ENCODE measurements at places on chromosomes 3 and 15.

DNA sequence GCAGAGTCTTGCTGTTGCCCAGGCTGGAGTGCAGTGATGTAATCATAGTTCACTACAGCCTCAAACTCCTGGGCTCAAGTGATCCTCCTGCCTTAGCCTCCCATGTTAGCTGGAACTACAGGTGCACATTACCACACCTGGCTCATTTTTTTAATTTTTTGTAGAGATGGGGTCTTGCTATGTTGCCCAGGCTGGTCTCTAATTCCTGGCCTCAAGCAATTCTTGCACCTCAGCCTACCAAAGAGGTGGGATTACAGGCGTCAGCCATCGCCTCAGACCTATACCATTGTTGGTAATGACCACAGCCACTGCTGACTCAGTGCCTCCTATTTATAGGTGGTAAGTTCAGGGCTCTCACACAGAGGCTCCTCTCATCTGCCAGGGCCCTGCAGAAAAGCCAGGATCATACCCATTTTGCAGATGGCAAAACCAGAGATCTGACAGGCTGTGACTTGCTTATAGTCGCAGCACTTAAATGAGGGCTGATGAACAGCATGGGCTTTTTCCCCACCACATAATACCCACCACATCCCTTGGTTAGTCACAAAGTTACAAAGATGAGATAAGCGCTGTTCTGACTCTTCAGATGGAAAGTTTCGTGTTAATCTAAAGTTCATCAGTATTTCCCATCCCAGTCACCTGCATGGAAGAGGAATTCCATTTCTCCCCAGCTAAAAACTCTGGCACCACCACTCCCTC lies 21.8 kb upstream of the SPATA12 start:
- no peak for DNase-seq

DNA sequence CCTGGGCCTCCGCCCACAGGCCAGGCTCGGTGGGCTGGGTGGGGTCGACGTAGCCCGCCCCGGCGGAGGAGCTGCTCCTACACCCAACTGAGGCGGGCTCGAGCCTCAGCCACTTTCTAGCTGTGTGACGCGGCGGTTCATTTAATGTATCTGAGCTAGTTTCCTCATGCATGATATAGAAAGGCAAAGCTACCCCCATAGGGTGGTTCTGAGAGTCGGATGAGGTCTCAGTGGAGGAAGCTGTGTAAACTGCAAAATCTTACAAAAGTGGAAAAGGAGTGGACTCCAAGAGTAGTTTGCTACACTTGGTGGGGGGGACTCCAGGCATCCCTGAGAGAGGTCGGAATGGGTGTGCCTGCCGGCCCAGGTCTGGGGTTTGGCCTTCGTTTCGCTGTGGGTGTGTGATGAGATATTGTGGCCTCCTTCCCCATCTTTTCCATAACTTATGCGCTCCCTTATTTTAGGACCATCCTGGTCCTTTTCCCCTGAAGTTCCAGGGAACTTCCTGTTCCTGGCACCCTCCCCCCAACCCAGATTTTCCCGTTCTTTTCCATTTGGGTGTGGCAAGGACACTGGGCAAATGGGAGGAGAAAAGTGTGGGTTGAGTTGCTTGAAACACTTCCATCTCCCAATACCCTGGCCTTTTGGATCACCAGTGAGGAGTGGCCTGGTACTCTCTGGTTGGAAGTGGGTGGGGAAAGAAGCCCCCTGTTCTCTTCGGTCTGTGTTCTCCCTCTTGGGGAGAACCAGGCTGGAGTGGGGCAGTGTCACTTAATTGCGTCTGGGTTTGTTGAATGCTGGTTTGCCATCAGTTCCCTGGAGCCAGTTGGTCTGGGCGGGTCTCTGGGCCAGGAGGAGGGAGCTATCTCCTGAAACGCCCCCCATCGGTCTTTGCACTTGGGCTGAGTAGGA lies 1.1 kb downstream of the PDIA5 start:
- peak; percentile 4 for DNase-seq

DNA sequence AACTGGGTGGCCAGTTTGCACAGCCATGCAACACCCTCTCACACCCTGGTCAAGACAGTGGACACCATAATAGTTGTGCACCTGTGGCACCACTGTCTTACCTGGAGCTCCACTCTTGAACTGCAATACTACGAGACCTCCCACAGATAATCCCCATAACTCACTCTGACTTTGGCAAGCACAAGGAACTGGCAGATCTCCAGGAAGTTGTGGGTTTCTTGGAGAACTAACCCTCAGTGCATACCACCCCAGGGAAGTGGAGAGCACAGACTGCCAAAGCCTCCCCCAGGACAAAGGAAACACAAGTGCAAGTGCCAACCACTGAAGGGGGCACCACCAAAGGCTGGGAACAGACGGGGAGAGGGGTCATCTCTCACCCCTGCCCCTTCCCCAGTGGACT lies 318.6 kb downstream of the SUCLG2 start:
- DNase-seq: no peak

GRCh38 chr3:177294221-177294620 lies 96.9 kb upstream of the TBL1XR1 start:
- no peak for DNase-seq

DNA sequence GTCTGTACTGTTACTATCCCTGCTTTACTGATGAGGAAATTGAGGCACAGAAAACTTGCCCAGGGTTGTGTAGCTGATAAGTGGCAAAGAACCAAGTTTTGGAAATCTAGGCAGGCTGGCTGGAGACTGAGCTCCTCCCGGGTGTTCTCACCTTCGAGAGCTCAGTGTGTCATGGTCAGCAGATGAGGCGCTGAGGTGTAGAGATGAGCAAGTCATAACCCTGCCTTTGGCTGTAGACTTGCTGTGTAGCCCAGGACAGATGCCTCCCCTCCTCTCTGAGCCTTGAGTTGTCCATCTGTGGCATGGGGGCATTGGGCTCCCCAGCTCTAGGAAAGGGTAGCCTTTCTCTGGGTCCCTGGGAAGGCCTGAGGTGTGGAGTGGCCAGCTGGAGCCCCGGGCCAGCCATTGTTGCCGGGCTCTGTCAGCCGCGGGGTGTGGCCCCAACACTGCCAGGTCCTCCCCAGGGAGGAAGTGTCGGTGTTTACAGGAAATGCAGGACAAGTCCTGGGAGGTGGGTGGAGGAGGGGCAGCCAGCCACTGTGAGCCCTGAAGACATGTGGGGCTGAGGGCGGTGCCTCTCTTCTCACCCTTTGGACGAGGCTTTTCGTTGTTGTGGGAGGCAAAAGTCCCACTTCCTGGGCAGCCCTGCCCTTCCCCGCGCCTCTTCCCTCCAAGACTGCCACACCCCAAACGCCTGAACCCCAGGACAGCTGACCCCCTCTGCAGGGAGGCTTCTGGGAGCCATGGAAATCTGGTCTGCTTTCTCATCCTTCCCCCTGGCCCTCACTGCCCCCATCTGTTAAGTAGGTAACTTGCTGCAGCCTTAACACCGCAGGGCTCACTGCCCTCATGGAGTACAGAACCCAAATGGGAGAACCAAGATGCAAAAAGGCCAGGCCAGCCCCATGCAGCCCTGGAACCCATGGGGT lies 29.1 kb downstream of the FGD5 start:
- no peak for DNase-seq

- no peak for DNase-seq
Observed at GRCh38 chr3:56192001-56192400, 276.3 kb downstream of the ERC2 start.

DNA sequence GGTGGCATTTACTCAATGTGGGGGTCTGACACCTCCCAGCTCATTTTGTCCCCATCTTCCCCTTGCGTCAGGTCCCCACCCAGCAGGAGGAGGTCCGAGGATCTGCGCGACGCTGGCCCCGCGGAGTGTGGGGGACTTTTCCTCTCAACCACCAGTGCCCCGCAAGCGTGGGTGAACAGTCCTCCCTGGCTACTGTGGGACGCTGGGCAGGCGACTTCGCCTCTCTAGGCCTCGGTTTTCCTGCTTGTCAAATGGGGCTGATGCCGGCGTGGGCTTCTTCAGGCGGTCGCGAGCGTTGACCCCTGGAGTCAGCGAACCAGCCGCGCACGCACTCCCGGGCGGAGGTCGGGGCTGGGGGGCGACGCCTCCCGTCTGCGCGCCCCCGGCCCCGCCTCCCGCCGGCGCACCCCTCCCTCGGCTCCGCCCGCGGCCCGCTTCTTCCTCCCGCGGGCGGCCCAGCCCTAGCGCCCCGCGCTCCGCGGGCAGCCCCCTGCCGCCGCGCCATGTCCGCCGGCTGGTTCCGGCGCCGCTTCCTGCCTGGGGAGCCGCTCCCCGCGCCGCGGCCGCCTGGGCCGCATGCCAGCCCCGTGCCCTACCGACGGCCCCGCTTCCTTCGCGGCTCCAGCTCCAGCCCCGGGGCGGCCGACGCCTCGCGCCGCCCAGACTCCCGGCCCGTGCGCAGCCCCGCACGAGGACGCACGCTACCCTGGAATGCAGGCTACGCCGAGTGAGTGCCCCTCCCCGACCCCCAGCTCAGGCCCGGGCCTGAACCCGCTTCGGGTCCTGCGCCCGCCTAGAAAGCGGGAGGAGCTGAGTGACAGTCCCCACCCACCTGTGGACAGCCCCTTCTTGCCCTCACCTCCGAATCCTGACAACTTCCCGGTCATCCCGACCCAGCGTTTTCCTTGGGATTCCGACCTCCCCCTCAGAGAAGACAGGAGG lies at the start of gene PPM1M:
TSS of gene PPM1M (plus strand) at position 438 of the 942 bp plus-strand sequence. CDS start at position 504, 66 bp downstream.
- DNase-seq: peak; percentile 62

GRCh38 chr15:38745626-38746025 lies 181.0 kb upstream of the RASGRP1 start:
- DNase-seq: no peak

- no peak for DNase-seq
Observed at GRCh38 chr15:63698692-63699091, 101.5 kb downstream of the FBXL22 start.

- no peak for DNase-seq
Observed at GRCh38 chr3:99066863-99067262, 165.4 kb upstream of the DCBLD2 start.

DNA sequence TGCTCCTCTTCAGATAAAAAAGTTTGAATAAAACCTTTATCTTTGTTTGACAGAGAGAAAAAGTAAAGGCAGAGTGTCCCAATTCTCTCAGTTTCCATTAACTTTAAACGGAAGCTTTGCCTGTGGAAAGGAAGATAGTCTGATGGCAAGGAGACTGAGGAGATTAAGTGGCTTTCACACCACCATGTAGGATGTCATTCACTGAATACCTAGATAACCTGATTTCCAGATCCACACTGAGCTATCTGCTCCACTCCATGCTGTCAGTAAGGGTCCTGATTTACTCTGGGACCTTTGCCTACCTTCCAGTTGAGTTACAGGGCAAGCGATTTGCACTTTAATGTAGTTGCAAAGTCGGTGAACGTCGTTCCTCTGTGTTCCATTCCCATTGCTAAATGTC lies 233.4 kb upstream of the TBL1XR1 start:
- DNase-seq: no peak

- no peak for DNase-seq
Observed at GRCh38 chr15:25931851-25932250, 68.7 kb upstream of the ATP10A start.

DNA sequence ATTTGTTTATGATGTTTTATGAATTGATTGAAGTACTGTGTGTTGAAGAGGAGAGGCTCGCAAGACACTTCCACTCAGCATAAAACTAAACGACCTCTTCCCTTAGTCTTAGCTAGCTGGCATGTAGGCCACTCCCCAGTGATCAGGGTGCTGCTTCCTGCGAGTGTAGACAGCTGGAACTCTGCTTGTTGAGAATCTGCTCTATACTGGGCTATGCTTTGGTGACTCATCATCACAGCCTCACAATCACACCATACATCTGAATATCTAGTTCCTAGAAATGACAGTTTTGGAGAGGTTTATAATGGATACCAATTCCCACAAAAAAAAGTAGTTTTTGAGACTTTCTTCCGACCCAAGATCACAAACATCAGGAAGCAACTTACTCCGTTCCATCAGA lies 1.5 kb upstream of the SLC24A5 start:
- DNase-seq: no peak

GRCh38 chr3:142574665-142575064 lies 3.9 kb downstream of the ATR start:
- DNase-seq: no peak

DNA sequence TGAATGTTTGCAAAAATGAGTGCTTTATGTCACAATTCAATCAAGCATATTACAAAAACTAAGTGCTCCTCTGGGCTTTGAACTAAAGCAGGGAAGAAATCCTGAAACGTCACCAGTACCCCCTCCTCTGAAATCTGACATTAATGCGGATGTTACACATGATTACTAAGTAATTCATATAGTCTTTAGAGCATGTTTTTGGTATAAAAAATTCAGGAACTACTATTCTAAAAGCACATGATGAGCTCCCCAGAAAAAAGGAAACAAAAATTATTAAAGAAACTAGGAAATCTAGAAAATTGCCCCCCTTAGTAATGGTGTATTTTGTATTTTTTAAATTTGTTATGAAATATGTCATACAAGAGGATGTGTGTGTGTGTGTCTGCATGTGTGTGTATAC lies 87.7 kb downstream of the MYO5A start:
- no peak for DNase-seq

GRCh38 chr15:72281713-72282112 lies 9.4 kb upstream of the PARP6 start:
- DNase-seq: no peak

DNA sequence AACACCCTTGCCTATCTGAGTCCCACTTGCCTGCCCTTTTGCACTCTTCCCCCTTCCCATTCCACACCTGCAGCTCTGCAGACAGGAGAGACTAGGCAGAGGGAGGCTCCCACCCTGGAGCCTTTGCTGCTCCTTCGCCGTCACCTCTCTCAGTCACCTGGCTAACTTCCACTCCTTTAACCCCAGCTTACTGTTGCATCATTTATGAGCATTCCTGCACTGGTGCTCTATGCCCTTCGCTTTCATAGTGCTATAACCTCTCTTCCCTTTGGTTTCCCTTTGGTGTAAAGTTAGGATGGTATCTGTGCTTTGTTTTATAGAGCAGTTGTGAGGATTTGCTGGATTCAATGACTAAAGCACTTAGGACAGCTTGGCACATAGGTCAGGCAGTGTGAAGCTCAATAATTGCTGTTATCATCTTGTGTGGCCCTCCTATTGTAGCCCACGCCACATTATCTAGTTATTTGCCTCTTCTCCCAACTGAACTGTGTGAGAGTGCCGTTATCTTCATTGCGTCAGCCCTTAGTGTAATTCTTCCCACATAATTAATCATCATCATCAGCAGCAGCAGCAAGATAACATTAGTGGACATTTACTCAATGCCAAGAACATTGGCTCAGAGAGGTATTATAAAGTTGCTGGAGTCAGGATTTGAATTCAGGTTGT lies 253.9 kb downstream of the CACNA2D3 start:
- no peak for DNase-seq

GRCh38 chr15:75136118-75136517 lies 65.6 kb upstream of the C15orf39 start:
- DNase-seq: no peak

DNA sequence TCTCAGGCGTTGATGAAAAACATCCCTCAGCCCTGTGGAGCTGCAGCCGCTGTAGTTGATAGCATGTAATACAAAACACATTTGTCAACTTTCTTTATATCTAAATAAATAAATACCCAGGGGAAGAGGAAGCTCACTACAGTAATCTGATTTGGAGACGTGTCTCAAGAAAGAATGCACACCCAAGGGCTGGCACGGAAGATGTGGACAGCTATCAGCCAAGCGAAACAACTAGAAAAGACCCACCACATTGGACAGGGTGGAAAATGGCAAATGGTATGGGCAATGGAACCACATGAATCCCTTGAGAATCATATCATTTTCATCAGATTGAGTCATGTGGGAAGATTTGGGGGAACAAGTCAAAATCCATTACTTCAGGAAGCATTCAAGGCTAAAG lies 43.1 kb upstream of the ALDH1A3 start:
- DNase-seq: no peak

Measured in CD4-positive, alpha-beta T cell treated with Interleukin-2 at 100 ng/mL for 4 hours (primary cell).